C1 segment of cervical spinal cord (tissue), 14 donors: ENCODE measurements at places on chromosomes 12 and 14.

DNA sequence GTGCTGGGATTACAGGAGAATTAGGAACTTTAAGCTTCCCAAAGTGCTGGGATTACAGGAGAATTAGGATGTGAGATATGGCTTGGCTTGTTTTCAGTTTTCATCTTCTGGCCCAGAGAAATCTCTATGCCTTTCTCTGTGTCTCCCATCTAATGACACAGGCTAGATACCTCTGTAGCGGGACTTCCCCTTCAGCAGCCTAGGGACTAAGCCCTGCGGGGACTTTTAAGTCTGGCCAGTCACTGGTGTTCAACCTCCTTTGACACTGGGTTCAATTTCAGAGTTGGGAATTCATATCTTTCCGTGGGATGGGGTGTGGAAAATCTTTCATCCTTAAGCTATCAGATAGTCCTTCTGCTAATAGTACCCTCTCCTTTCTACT, 6.2 kb downstream of the RFC5 start:
- DNase-seq = no peak

GRCh38 chr14:30165255-30165654, 237.6 kb upstream of the PRKD1 start:
- no peak for DNase-seq

- no peak for DNase-seq
These were observed 4.2 kb upstream of the FOXG1 start for GRCh38 chr14:28762303-28762954.

DNA sequence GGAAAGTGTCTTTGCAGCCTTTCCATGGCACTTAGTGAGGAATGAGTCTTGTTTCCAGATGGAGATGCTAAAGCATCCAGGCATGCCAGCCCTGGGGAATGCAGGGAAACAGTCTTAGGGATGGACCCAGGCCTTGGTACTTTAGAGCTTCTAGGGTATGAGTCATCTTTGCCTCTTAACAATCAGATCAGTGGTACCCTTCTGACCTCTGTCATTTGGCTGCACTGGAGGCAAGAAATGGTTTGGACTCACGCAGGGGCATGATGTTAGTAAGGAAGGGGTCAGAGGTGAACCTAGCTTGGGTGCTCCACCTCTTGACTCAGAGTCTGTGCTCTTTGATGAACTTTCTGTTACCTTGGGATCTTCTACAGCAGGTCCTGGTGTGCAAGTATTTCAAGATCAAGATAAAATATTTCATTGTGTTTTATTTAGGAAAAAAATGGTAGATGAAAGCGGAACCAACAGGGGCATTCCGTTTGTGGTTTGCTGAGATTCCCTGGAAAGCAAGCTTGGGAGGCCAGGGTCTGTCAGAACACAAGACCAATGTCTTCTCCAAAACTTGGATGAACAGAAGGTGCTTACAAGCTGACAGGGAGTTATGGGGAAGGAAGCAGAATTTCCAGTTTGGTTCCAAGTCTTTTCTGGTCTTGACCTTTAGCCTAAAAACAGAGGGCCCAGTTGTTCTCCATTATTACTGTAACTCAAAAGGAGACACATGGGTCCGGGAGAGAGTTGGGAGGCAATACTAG, 216.2 kb downstream of the ZFP36L1 start:
- DNase-seq = no peak

- DNase-seq = no peak
These were observed 1165.4 kb downstream of the TMEM121 start for GRCh38 chr14:106691601-106692291.

- DNase-seq = no peak
These were observed 2.9 kb upstream of the AQP6 start for GRCh38 chr12:49969651-49970429.

DNA sequence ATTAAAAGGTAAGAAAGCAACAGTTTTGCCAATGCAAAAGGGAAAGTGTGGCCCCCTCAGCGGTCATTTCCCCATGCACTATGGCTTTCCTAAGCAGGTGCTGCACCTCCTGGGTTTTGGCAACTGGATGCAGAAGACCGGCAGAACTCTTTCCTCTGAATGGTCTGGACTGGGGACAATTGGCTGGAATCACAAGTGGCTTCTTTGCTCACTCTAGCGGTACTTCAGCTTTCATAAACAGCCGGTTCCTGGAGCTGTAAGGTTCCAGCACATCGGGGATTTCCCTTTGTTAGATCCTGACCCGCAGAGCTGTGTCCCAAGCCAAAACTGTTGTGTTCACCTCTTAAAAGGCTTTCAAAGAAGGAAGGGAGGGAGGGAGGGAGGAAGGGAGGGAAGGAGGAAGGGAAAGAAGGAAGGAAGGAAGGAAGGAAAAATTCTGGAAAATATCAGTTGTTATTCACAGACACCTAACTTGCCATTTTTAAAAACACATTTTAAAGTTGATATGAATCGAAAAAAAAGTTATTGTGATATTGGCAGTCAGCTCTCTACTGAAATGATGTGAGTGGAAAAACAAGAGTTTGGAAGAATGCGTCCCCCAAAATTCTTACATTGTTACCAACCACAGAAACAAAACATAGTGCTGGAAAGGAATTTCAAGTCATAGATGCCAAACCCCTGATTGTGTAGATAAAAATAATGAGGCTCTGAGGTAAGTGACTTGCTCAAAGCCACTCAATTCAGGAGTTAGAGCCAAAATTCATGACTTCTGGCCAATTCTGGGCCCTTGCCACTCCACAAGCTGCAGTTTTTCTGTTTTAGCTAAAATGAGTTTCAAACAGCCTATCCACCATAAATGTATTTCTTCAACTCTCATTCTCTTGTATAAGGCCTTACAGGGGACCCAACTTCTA, 220.6 kb upstream of the HMGA2 start:
- no peak for DNase-seq

DNA sequence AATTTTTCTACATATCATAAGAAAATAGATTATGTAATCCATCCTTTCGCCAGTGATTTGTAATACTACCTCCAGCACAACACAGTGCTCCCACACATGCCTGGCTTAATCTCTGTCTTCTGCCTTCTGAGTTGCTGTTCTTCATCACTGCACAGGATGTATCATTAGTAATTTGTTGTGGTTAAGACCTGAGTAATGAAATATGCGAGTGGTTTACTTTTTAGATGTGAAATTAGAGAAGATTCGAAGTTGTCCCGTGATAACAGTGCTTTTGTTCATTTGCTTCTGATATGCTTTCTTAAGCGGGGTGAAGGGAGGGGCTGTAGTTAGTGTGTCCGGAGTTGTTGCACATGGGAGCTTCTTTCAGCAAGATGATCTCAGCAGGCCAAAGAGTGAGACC, 18.1 kb downstream of the KRT85 start:
- DNase-seq = no peak

DNA sequence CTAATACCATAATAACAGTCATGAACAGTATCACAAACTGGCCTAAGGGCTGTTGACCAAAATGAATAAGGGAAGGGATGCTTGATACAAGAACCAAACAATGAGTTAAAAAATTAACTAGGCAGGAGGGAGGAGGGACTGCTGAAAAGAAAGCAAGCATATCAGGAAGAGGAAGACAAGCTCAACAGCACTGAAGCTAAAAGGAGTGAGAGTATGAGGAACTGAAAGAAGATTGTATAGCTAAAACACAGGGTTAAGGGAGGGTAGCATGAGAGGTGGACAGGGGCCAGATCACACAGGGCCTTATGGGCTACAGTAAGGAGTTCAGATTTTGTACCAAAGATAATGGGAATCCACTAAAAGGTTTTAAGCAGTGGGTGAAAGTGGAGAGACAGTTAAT, 34.1 kb downstream of the ITGA7 start:
- DNase-seq = no peak

DNA sequence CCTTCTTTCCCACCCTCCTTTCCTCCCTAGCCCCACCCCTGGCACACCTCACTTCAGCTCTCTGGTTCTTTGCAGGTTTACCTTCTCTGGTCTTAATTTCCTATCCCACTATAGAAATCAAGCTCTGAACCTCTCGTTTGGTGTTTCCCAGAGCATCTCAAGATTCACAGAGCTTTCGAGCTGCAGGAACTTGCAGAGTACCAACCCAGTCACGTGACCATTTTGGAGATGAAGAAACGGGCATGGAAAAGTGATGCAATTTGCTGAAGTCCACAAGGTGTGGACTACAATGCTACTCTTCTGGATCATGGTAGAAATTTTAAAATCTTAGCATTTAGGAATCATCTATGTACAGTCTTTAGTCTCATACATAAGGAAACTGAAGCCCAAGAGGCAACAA, 205.8 kb downstream of the NTF3 start:
- no peak for DNase-seq

GRCh38 chr12:62251609-62251958, 8.6 kb upstream of the USP15 start:
- DNase-seq = no peak

DNA sequence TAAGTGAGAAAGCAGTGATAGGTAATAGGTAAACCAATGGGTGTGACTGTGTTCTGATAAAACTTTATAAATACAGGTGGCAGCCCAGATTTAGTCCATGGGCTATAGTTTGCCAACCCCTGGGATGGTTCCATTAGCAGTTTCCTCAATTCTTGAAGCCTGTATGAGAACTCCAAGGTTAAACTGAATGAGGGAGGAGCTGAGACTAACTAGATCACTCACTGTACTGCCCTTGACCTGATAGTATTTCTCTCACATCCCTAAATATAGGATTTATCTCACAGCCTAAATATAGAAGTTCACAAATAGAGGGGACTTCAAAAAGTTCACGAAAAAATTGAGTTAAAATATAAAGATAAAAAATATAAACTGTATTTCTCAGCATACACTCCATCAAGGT, 439.6 kb upstream of the CCDC196 start:
- no peak for DNase-seq

- DNase-seq = no peak
These were observed 28.2 kb downstream of the GTF2A1 start for GRCh38 chr14:81192594-81192993.

GRCh38 chr12:92502417-92503028, 200.3 kb upstream of the PLEKHG7 start:
- DNase-seq = no peak

- no peak for DNase-seq
These were observed 117.4 kb downstream of the EML1 start for GRCh38 chr14:99910337-99911309.

GRCh38 chr14:96497087-96497486, 5.1 kb upstream of the PAPOLA start:
- no peak for DNase-seq

DNA sequence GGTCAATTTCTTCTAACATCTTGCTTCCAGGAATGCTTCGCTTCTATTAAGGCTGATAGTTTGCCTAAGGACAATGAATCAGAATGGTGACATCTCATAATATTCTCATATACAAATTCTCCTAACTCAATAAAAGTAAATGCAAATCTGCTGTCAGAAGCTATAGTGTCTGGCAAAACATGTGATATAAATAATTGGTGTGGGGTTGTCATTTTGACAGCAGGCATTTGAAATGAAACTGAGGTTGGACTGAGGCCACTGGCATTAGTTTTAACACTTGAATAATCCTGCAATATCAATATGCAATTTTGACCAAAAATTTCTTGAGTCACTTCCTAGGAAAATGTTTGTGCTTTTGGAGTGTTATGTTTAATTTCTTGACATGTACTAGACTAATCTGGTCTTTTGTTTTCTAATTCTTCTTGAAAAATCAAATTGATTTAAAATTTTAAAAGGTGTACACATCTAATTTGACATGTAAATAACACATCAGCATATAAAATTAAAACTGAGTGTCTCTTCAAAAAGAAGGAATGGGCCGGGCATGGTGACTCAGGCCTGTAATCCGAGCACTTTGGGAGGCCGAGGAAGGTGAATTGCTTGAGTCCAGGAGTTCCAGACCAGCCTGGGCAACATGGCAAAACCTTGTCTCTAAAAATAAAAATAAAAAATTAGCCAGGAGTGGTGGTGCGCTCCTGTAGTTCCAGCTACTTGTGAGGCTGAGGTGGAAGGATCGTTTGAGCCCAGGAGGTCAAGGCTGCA, 92.3 kb upstream of the BTG1 start:
- no peak for DNase-seq

- DNase-seq = no peak
These were observed 39.9 kb upstream of the BATF start for GRCh38 chr14:75482366-75482765.

- no peak for DNase-seq
These were observed 50.5 kb downstream of the HSPB8 start for GRCh38 chr12:119229205-119229604.

DNA sequence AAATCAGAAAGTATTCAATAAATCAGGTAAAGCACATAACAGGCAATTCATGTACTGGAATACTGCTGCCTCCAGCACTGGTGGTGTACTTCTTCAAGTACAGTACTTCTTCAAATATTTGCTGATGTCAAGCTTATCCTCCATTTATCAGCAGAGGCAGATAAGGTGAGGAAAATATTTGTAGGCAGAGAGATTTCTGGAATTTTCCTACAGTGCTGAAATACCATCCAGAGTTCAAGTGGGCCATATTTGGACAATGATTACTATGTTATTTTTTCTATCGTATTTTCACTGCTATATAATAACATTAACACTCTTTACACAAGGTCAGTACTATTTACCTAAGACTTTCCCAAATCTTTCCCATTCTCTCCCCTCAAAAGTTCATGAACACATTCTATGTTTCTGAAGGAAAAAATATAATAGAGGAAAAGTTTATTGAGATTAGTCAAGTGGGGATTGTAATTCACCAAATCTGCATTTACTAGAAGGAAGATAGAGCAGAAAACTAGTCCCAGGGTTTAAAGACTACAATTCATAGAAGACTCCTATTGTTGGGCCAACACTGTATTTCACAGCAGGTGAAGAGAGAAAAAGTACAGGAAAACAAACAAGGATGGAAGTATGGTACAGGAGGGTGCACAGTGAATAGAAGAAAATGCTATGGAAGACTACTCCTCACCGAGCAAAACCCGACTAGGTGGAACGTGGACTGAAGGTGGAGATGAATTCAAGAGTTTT, 141.1 kb downstream of the PAWR start:
- DNase-seq = no peak

DNA sequence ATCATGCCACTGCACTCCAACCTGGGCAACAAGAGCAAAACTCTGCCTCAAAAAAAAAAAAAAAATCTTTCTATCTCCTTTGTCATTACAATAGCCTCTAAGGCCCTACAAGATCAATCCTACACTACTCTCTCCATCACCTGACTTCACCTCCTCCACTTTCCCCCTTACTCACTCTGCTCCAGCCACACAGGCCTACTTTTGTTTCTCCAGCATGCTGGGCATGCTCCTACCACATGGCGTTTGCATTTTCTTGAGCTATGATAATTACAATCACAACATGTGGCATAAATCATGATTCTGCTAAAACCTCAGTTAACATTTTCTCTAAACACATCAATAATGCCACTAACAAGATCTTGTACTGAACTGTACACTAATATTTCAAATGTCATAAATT, 7.8 kb downstream of the PPP1R13B start:
- no peak for DNase-seq

GRCh38 chr14:104388541-104389325, 190.8 kb upstream of the C14orf180 start:
- no peak for DNase-seq
